NCI-H1048 (cell line): ENCODE measurements at places on chromosomes 16 and 17.

DNA sequence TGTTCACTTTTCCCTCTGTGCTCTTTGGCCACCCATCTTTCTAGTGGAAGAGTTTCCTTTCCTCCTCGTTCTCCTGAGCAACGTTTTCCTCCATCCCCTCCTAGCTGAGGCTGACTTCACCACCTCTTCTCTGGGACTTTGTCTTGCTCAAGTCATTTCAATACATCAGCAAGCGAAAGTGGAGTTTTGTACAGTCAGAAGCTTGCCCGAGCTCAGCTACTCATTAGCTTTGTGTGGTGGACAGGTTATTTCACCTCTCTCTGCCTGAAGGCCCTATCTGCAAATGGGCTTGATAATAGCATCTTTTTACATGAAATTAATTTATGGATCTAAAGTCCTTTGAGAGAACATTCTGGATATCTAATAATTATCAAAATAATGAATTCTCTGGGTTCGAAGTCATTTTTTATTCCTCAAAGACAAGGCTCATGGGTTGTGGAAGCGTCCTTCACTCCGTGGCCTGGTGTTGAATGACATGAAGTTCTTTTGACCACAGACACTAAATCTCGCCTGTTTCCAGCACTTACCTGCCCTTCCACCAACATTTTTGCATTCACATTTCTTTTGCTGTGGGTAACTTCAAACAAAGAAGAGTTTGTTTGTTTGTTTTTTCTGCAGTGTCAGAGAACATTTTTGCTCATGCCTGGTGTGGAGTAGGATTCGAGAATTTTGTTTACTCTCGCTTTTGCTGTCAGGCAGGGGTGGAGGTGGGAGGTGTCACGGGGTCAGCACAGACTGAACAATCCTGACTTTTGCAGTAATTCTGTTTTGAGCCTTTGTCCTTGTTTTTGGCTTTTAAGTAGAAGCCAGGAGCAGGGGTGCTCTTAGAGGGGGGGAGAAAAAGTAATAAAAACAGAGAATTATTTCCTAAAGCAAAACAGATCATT lies 155.0 kb upstream of the CACNG5 start:
- no peak for DNase-seq

- no peak for DNase-seq
These were observed 342.7 kb downstream of the PMP22 start for GRCh38 chr17:14922411-14922810.

- no peak for DNase-seq
These were observed 139.5 kb downstream of the CYLD start for GRCh38 chr16:50881331-50881830.

- no peak for DNase-seq
These were observed 367.7 kb upstream of the CDH11 start for GRCh38 chr16:65489531-65490023.

- peak; percentile 79 for DNase-seq
These were observed 46.2 kb downstream of the TUBD1 start for GRCh38 chr17:59846394-59847165.

DNA sequence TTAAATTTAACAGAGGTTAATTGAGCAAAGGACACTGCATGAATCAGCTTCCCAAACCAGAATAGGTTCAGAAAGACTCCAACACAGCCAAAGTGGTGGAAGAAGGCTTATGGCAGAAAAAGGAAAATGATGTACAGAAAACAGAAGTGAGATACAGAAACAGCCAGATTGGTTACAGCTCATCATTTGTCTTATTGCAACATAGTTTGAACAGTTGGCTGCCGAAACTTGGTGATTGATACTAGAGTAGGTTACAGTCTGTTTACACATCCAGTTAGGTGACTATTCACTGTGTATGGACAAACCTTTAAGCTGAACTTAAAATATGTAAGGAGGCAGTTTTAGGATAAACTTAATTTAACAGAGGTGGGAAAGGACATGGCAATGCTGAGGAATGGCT lies 18.3 kb downstream of the TMEM100 start:
- DNase-seq = no peak

DNA sequence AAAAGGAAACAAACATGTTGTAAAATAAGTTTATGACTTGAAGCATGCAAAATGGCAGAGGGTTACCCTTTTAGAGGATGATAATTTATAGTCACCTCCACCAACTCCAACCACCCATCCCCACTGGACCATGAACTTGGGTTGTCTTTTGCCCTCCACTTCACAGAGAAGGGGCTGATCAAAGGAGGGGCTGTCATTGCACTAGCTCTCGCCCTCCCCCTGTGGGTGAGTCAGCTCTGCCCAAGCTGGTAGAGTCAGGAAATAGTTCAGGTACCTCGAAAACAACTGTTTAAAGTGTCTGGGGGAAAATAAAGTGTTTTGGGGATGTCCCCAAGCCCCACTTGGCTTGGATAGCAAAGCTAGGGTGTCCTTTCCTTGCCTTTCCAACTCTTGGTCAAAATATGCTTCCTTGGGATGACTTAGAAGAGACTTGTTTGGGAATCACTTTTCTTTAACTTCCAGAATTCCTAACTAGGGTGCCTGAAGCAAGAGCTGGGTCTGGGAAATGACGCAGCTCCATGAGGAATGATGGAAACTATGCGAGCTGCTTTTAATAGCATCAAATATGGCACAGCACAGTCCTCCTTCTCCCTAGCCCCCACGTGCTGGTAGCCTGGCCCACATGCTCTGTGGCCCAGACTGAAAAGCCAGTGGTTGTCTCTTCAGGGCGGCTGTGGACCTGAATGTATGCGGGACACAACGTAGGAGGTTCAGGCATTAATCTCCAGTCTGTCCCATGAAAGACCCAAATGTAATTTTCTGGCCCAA lies 40.7 kb downstream of the TBX4 start:
- DNase-seq = no peak

- DNase-seq = no peak
These were observed 1.6 kb upstream of the PKMYT1 start for GRCh38 chr16:2981899-2982250.

DNA sequence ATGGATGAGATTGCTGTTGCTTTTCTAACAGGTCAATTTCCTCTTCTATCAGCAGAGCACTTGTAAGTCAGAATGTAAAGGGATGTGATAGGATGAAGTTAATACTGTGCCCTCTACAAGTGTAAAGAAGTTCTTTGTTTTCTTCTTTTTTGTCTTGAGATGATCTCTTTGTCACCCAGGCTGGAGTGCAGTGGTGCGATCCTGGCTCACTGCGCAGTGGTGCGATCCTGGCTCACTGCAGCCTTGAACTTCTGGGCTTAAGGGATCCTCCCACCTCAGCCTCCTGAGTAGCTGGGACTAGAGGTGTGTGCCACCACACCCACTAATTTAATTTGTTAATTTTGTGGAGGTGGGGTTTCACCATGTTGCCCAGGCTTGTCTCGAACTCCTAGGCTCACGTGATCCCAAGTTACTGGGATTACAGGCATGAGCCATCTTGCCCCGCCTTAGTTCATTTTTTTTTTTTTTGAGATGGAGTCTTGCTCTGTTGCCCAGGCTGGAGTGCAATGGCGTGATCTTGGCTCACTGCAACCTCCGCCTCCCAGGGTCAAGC lies 21.6 kb upstream of the KPNB1 start:
- no peak for DNase-seq

DNA sequence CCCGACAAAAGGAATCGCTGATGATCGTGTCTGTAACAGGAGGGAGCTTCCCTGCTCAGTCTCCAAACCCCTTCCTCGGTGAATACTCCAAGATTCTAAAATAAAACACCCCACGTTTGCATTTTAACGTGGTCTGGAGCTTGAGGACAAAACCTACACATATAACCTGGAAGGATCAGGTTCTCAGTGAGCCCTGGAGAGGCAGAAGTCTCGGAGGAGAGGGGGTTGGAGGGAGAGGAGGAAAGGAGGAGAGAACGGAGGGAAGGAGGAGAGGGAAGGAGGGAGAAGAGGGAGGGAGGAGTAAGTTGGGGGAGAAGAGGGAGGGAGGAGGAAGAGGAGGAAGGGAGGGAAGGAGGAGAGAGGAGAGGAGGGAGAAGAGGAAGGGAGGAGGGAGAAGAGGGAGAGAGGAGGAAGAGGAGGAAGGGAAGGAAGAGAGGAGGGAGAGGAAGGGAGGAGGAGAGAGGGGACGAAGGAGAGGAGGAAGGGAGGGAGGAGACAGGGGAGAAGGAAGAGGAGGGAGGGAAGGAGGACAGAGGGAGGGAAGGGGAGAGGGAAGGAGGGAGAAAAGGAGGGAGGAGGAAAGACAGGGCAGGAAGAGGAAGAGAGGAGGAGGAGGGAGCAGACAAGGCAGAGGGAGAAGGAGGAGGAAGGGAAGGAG lies 27.4 kb upstream of the GINS2 start:
- no peak for DNase-seq

DNA sequence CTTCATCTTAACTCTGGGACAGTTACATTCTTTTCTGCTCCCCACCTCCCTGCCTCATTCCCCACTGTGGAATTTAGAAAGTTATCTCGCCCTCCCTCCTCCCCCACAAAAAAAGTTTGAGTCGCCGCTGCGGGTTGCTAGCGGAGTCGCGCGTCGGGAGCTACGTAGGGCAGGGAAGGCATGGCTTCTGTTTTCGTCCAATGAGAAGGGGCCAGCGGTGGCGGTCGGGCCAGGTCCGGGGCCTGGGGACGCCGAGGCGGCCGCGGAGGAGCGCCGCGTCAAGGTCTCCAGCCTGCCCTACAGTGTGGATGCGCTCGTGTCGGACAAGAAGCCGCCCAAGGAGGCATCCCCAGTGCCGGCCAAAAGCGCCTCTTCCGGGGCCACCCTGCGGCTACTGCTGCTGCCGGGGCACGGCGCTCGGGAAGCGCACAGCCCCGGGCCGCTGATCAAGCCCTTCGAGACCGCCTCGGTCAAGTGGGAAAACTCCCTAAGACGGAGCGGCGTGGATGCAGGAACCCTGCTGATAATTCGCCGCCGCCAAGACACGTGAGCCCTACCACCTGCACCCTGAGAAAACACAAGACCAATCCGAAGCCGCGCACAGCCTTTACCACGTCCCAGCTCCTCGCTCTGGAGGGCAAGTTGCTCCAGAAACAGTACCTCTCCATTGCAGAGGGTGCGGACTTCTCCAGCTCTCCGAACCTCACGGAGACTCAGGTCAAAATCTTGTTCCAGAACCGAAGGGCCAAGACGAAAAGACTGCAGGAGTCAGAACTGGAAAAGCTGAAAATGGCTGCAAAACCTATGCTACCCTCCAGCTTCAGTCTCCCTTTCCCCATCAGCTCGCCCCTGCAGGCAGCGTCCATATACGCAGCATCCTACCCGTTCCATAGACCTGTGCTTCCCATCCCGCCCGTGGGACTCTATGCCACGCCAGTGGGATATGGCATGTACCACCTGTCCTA lies 8.9 kb downstream of the OR4D1 start:
- no peak for DNase-seq

GRCh38 chr16:67086822-67087221 lies 22.9 kb upstream of the PHAF1 start:
- DNase-seq = no peak

DNA sequence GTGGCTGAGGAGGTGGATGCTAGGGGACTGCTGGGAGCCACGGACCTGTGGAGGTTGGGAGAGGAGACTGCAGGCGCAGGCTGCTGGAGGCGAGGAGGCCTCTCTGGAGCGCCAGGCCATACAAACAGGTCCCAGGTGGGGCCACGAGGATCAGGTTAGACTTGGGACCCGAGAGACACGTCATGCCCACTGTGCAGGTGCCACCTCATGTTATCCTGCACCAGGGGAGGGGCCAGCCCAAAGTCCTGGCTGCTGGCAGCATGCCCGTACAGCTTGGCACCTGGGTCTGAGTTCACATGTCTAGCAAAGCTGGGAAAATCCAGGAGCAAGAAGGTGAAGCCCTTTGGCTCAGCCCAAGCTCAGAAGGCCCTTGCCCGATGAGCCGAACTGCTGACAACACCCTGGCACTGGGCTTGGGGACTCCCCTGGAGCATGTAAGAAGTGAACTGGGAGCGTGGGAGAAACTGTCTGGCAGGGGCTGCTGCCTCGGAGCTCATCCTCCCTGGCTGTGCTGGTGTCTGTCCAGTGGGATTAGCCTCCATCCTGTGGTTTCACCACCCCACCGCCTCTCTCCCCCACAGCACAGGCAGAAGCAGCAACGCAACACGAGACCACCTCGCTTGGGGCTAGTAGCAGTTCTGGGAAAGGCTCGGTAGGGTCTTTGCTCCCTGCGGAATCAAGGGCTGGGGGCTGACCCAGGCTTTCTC lies 5.3 kb downstream of the ARHGDIA start:
- no peak for DNase-seq

DNA sequence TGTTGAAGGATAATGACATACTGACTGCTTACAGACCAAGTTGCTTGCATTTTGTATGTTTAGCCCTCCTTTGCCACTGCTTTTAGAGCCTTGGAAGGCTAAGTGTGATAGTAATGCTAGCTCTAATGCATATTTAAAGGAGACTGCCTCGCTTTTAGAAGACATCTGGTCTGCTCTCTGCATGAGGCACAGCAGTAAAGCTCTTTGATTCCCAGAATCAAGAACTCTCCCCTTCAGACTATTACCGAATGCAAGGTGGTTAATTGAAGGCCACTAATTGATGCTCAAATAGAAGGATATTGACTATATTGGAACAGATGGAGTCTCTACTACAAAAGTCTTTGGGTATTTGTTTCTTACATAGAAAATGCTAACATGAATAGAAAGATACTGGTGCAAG lies 19.1 kb downstream of the CAPNS2 start:
- no peak for DNase-seq

DNA sequence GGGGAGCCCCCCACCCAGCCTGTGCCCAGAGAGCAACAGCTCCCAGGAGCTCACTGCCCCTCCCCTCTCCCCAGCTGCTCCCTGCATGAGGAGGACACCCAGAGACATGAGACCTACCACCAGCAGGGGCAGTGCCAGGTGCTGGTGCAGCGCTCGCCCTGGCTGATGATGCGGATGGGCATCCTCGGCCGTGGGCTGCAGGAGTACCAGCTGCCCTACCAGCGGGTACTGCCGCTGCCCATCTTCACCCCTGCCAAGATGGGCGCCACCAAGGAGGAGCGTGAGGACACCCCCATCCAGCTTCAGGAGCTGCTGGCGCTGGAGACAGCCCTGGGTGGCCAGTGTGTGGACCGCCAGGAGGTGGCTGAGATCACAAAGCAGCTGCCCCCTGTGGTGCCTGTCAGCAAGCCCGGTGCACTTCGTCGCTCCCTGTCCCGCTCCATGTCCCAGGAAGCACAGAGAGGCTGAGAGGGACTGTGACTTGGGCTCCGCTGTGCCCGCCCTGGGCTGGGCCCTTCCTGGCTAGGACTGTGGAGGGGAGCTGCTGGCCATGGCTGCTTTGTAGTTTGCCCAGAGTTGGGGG lies 584 bp downstream of the TCAP start:
- no peak for DNase-seq

DNA sequence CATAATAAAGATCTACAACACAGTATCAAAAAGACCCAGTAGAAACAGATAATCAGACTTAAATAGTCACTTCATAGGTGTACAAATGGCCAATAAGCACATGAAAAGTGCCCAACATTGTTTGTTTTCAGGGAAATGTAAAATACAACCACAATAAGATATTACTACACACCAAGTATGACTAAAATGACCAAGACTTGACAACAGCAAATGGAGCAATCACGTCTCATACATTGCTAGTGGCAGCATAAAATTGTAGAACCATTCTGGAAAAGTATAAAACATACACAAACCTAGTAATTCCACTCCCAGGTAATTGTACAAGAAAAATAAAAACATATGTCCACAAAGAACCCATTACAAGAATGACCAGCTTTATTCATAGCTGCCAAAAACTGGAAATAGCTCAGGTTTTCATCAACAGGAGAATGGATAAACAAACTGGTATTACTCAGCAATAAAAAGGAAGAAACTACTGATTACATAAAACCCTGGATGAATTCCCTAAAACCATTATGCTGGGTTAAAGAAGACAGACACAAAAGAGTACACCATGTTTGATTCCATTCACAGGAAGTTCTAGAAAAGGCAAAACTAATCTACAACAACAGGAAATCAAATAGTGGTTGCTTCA lies 85.6 kb downstream of the TTC19 start:
- DNase-seq = no peak
